ENCODE measurements at places on chromosomes 12 and 14. TPM values are rescaled to one million over a fixed set of nuclear protein-coding genes. Genes with fewer than 3 reads are reported as not detected.

GRCh38 chr12:111757361-111758119 is 9.2 kb upstream of the ALDH2 start:
- DNase-seq: no peak

DNA sequence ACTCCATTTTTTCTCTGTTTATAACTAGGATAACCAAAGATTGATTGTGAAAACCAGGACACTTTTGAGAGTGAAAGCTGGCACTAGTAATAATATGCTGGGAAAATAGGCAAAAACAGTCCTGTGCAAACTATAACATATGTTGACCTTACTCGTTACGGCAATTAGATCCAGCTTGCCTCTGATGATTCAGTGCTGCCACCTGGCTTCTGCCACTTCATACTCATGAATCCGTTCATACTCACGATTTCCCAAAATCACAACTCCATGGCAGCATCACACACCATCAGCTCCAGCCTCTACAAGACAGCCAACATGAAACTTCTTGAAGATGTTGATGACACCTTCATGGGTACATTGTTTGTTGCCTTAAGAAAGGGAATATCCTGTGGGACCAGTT is 49.1 kb upstream of the CAND1 start:
- no peak for DNase-seq

DNA sequence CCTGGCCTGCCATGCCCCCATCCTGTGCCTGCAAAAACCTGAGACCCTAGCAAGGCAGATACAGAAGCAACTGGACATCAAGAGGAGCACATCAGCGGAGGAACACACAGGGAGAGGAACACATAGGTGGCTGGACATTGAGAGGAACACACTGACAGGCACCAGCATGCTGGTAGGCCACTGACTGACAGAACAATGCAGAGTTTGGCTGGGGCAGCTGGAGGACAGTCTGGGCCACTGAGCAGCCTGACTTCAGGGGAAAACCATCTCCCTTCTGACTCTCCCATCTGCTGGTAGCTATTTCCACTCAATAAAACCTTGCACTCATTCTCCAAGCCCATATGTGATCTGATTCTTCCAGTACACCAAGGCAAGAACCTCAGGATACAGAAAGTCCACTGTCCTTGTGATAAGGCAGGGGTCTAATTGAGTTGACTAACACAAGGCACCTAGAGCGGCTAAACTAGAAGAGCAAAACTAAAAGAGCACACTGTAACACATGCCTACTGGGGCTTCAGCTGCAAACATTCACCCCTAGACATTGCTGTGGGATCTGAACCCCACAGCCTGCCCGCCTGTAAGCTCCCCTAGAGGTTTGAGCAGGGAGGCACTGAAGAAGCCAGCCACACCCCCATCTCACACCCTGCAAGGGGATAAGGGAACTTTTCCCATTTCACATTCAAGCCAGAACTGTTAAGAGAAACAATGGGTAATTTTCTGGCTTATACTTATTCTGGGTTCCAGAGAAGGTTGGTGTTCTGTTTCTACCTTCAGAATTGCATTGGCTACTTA is 22.1 kb downstream of the CLECL1 start:
- DNase-seq: no peak

- no peak for DNase-seq
Measured at GRCh38 chr14:99549684-99550083, 54.3 kb downstream of the CCDC85C start.

DNA sequence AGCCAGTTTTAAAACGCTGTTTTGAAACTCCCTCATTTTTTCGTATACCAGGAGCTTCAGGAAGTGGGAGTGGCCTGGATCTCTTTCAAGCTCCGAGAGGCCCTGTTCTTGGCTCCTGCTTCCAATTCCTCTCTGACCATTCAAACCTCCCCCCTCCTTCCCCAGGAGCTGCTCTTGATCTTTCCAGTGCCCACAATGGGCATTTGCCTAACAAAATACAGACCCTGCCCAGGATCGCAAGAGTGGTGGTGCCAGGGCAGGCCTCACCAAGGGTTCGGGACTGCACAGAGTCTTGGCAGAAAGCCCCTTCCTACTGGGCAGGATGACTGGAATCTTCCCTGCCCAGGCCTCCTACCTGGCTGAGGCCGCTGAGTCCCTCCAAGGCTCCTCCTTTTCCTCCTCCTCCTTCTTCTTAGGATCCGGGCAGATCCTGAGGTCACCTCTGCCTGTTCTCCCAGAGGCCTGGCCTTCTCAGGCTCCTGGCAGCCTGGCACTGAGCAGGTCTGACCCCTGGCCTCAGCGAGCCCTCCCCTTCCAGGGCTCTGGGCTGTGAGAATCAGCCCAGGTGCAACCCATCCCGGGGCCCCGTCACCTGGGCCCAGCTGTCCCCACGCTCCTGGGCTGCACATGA is 46.9 kb upstream of the NOS1 start:
- DNase-seq: no peak

GRCh38 chr12:42236017-42236416 is 2.0 kb downstream of the YAF2 start:
- DNase-seq: no peak

DNA sequence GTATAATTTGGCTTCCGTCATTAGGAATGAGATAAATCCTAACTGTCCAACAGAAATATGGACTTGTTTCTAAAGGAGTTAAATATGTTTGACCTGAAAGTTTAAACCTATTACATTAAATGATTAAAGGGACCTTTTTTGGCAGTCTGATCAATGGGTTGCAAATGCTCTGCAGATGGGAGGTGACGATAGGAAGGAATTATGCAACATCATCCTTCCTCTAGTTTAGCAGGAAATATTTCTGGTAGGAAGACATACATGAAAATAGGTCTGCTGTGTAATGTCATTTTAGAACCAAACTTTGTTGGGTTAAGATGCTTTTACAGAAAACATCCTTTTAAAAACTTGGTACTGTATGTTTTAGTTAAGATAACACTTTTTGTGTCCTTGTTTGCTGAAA is 2.6 kb downstream of the LRRC10 start:
- DNase-seq: no peak

GRCh38 chr14:104446611-104447010 is 133.0 kb upstream of the C14orf180 start:
- peak; percentile 11 for DNase-seq

DNA sequence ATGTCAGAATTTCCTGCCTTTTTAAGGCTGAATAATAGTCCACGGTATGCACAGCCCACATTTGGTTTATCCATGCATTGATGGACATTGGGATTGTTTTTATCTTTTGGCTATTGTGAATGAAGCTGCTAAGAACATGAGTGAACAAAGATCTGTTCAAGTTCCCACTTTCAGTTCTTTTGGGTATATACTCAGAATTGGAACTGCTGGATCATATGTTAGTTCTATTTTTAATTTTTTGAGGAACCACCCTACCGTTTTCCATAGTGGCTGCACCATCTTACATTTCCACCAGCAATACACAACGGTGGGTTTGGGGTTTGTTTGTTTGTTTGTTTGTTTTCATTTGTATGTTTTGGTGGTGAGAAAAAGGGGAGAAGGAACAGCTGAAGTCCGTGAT is 6.4 kb downstream of the GPR68 start:
- DNase-seq: no peak

- no peak for DNase-seq
Measured at GRCh38 chr14:104183796-104184195, 45.4 kb downstream of the KIF26A start.

DNA sequence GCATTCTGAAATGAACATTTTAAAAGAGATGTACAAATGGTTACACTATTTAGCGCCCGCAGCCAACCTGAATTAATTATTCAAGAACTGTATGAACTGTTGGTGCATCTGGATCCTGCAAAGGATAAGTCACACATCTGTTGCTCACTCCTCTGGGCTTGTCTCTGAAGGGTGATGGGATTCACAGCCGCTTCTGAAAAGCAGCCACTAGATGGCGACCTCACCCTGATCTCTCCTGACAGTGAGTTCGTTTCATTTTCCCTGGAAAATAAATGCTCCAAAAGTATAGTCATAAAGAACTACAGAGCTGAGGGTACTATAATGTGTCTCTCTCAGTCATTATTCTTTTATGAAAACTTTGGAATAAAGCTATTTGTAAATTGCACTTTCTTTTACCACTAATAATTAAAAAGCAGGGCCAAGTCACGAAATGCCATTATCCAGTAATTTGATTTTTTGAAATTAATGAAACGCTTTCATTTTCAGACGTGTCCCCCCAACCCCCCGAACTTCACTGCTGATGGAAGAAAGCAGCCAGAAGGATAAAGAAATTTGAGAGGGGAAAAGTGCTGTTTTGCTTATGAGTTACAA is 789.6 kb downstream of the NRXN3 start:
- DNase-seq: peak; percentile 43

DNA sequence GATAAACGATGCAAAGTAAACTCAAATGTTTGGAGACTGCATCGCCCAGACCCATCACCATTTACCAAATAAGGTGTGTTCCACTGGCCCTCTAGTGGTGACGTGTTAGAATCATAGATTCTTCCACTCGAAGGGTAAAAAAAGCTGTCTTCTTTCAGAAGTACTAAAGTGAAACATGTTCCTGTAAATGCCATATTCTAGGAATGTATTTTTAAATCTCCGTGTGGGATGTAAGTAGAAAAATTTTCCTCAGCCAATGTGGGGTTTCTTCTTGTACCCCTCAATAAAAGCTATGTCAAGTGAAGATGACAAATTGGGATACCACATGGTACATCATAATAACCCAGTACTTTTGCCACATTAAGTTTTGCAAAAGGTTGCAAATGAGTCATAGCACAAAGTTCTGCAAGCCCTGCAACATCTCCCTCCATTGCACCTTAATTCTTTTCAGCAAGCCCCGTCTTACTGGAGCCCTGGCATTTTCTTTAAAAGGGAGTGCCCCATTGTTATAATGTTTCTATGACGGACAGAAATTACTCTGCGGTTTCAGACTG is 100.8 kb downstream of the CCER1 start:
- no peak for DNase-seq

- DNase-seq: peak; percentile 9
Measured at GRCh38 chr14:101070540-101071492, 167.3 kb upstream of the RTL1 start.

DNA sequence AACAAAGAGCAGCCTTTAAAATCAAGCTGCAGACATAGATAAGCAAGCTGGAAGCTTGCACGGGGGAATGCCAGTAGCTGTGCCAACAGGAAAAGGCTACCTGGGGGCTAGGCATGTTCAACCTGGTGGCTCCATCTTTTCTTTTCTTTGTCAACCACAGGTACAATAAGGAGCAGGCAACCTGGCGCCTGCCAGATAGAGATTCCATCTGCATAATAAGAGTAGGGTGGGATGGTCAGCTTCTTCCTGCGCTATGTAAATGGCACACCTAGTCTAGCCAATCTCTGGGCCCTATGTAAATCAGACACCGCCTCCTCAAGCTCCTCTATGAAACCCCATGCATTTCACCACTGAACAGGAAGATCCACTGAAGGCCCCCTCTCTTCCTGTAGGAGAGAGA is 87.4 kb upstream of the PKP2 start:
- no peak for DNase-seq

DNA sequence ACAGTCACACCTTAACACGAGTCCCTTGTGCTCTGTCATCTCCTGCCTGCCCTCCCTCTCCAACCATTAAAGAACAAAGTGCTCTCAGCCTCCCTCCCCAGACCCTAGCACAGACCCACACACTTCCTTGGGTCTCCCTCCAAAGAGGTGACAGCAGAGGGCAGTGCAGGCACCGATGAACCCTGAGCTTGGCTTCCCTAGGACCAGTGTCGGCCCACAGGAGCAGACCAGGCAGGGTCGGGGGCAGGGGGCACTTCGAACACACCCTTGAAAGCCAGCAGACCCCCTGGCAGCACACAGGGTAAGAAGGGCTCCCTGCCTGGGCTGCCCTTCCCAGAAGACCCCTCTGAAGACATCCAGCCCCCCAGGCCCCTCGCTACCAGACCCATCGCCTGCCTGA is 7.0 kb downstream of the CDK2AP1 start:
- no peak for DNase-seq

DNA sequence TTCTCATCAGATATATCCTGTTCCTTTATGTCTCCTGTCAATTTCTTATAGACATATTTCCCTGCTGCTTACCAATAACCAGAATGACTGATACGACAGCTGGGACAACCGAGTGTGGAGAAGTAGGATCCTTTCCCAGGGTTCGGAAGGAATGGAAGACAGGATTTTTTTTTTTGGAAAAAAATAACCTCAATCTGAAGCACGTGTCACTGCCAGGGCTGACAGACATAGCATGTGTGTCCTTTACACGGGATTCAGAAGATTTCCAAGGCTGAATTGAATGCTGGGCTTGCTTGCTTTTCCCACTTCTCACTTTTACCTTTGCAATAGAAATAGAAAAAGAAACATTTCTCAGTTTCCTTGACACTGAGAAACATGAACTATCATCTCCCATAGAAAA is 245.7 kb downstream of the GRIN2B start:
- DNase-seq: no peak

DNA sequence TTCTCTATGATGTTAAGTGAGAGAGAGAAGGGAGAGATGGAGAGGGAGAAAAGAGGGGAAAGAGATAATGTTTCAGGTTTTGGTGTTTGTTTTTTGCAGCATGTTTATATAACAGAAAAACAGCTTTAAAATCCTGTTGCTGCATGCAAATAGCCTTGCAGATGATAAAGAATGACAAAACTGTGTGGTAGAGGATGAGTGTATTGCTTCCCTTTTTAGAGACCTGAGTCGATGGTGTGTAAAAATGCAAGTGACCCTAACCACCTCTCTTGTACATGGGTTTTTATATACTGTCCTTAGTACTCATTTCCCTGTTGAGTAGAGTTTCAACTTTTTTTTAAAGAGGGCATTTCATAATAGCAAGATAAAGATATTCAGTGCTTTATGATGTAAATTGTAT is 249.1 kb downstream of the AKAP6 start:
- DNase-seq: no peak

DNA sequence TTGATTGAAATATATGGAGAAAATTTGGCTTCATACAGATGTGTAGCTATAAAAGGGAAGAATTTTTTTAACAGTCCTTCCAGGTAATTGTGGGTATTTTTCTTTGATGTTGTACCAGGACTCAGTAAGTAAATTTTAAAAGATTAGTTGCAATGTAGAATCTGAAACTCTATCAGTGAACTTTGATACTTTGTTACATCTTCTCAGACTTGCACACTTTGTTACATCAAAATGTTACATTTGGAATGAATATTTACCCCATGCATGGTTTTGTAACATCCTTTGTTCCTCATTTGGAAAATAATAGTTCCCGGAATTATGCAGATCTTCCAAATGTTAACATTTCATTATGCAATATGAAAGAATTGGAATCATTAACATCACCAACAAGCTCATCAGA is 13.8 kb downstream of the MTHFD1 start:
- DNase-seq: no peak

GRCh38 chr14:92719421-92719820 is 29.0 kb downstream of the LGMN start:
- DNase-seq: no peak

EML5 gene
- total RNA-seq: 2.9 TPM

SPTSSA gene
- 12.8 TPM for total RNA-seq

MFAP5 gene
- total RNA-seq: not detected

GALNT6 gene
- 18.6 TPM for total RNA-seq

GPD1 gene
- 0.28 TPM for total RNA-seq

LALBA gene
- total RNA-seq: not detected
